ENCODE measurements at places on chromosomes 2 and 18. TPM values are rescaled to one million over a fixed set of nuclear protein-coding genes. Genes with fewer than 3 reads are reported as not detected.

GRCh38 chr2:127530245-127531140, 4.2 kb upstream of the IWS1 start:
- DNase-seq, result no peak

DNA sequence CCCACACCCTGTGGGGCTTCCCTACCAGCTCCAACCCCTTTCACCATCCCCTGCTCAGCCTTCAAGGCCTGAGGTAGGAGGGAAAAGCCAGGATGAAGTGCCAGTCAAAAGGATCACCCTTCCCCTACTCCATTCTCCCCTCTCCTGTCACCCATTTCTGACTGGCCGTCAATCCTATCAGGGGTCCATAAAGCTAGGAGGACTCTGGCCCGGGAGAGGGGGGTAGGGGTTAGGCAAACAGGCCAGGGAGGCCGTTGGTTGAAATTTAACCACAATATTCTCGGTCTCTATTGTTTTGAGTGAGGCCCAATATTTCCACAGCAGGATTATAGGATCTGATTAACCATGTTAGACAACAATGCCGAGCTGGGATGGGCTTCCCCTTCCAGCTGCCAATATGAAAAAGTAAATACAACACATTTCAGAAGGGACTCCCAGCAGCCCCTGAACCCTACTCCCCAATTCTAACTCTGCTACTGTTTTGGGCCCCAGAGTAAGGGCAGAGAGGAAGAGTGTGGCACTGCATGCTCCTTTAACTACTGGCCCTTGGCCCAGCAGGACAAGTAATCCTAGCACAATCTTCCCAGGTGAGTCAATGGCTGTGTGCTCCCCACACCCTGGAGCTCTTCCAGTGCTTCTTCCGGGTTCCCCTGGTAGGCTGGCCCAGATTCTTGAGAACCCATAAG, 10.6 kb upstream of the IHH start:
- DNase-seq, result no peak

SPATS2L gene
- 80.2 TPM for total RNA-seq

RGPD4 gene
- total RNA-seq, result not detected

DNA sequence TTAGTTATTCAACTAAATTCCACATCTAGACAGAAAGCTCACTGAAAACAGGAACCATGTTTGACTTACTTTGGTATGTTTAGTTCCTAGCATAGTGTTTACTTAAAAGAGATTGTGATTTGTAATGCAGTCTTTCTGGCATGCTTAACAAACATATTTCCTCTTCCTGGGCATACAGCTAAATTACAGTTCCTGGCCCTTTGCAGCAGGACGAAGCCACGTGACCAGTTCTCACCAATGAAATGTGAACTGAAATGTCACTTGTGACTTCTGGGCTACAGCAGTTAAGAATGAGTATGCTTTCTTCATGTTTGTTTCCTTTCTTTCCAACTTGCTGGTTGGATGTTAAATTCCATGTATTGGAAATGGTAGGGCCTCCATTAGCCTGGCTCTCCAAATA, 330.5 kb downstream of the FIGN start:
- DNase-seq, result no peak

GRCh38 chr2:56132138-56132537, 51.7 kb upstream of the CCDC85A start:
- DNase-seq, result no peak

DNA sequence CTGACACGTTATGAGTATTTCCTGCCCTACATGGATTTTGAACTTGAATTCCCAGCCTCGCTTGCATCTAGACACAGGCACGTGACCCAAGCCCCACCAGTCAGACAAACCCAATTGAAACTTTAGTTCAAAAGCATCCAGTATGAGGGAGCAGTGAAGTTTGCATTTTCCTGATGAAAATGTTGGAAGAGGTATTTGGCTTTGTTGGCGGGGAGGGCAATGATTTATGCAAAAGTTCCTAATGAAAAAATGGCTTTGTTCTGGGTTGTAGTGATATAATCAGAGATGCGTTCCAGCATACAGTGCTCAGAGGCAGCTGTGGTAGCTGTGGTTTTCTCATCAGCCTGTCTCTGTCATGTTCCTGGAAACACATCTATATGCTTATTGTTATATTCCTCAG, 36.8 kb upstream of the CPS1 start:
- DNase-seq, result no peak

DNA sequence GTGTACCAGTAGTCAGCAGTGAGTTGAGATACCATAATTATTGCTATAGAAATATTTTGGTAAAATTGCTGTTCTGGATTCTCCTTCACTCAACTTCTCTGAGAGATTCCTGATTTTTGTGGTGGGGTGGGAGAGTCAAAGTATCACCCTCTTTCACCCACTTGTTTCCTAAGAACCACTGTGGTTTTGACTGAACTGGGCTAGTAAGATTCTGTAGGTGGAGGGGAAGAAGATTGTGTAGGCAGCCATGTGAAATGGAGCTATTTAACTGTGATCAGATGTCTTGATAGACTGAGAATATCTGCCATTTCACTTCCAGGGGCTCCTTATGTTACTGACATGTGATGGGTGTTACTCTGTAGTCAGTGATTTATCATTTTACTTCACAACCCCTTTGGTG, 45.3 kb downstream of the BIRC6 start:
- no peak for DNase-seq

DNA sequence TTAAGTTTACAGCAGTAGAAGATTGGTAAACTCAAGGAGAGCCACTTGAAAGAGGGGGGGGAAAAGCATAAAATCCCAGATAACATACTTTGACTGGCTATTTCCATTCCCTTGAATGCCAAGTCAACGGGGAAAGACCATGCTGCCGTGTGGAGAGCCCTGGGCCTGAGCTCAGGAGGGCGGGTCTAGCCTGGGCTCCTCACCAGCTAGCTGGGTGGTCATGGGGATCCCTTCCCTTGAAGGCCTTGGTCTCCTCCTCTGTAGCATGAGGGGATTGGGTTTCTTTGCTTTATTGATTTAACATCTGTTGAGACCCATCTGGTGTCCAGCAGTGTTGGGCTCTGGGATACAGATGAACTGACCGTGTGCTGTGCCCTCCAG, 35.0 kb downstream of the TEX51 start:
- no peak for DNase-seq

GTF2A1L gene
- total RNA-seq, result 0.35 TPM

BUB1 gene
- total RNA-seq, result 0.67 TPM

EFHD1 gene
- 25.9 TPM for total RNA-seq

DNA sequence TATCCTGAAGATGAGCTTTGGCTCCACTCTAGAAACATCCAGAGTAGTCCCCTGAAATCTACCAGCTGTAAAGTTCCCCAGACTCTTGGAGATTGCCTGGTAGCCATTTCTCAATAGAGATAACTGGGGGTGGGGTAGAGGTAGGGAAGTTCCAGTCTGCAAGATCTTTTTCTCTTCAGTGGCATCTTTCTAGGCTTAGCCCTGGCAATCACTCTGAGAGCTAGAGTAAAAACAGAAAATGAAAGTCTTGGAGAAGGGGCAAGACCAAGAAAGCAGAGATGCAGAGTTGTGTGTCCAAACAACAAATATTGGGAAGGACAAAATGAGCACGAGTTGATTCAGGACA, 41.8 kb upstream of the LCLAT1 start:
- DNase-seq, result no peak

MAP4K3 gene
- 31.5 TPM for total RNA-seq

CACNB4 gene
- total RNA-seq, result 0.26 TPM

CTNNA2 gene
- total RNA-seq, result 0.88 TPM

GRCh38 chr18:13511961-13512577, 214.3 kb downstream of the FAM210A start:
- DNase-seq, result no peak

ALPI gene
- not detected for total RNA-seq

DNA sequence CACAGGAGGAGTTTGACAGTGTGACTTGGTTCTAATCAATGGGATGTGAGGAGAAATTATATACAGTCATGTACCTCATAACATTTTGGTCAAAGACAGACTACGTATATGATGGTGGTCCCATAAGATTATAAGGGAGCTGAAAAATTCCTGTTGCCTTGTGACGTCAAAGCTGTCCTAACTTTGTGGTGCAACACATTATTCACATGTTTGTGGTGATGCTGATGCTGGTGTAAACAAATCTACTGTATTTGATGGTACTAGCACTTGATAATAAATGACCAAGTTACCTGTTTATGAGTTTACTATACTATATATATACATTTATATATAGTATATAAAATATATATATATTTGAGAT, 29.1 kb upstream of the TGIF1 start:
- DNase-seq, result no peak

GRCh38 chr2:86623043-86623493, 597 bp downstream of the RNF103 start:
- DNase-seq, result peak; percentile 57

KCNG3 gene
- 0.40 TPM for total RNA-seq

DNA sequence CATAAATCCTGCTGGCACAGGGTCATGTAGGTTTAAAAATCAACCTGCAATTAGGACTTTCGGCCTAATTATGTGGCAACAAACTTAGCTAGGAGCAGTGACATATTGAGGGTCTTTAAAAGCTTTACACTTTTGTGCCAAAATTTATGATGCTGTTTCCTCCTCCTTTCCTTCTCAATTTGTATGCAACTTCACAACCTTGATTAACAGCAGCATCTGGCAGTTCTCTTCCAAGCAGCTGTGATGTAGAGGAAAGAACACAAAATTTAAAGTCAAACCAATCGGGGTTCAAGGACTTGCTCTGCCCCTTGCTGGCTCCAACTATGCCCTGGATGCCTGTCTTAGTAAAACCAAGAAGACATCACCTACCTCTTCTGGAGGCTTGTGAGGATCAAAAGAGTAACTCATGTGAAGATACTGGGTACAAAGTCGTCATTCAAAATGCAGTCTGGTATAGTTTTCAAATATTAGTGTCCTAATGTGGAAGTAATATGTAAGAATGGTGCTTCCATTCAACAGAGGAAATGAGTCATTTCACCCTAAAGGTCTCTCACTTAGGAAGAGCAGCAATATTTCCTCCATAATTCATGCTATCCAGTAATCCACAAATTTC, 94.7 kb downstream of the ANKRD44 start:
- DNase-seq, result no peak

PROKR1 gene
- total RNA-seq, result not detected

DNA sequence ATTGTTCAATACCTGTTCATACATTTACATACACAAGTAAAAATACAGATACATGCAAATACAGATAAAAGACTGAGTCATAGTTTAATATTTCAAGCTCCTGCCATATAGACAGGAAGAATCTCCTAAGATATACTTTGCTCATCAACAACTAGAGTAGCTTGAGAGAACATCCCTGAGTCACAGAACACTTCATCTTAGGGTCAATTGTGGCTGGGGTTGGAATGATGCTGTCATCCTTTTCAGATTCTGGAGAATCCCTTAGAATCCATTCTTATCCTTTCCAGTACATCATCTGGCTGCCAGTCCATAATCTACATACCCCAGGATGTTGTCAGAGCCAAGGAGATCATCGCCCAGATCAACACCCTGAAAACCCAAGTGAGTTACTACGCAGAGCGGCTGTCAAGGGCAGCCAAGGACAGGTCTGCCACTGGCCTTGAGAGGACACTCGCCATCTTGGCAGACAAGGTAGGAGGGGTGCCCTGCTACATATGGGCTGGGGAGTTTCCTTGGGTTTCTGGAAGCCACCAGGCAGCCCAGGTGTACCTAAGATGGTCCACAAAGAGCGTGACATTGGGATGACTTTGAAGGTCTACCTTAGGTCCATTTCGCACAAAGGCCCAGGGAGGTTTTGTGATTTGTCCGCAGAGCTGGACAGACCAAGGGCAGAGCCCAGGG, 55.7 kb downstream of the COA5 start:
- DNase-seq, result no peak

DNA sequence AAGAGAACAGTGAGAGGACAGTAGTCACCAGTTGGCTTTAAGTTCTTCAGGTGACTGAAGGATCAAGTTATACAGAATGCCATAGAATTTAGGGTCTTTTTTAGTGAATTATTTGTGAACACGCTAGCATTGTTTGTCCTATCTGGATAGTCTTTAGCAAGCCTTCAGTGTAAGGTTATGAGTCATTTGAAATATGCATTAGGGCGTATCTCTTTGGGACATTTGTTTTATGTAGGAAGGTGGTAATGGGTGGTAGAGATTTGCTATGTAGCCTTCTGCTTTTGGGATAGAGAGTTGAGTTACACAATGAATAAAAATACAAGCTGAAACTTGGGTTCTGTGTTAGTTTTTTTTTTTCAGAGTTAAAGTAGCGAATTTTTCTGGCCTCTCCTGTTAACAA, 13.0 kb downstream of the ACTR2 start:
- DNase-seq, result no peak

TDRD15 gene
- total RNA-seq, result not detected

- no peak for DNase-seq
These were observed 273.2 kb downstream of the BCL2 start for GRCh38 chr18:63046375-63046774.

TMEM37 gene
- not detected for total RNA-seq

GRCh38 chr2:223722226-223722625, 115.2 kb downstream of the AP1S3 start:
- no peak for DNase-seq

FOXD4L1 gene
- total RNA-seq, result not detected

DNA sequence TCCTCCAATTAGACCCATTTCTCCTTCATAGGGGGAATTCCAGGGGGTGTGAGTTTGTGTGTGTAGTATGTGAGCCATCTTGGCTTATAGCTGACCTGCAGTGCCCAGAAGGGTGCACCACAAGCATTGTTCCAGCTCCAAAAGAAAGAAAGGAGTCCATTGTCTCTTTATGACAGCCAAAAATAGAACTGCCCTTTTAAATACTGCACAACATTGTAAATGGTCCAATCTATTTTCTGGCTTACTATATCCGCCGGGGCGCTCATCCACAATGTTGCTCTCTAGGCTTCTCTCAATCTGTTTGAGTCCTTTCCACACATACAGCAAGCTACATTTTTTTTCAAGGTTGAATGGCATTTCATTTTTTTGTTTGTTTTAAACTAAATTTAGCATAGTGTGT, 517.5 kb downstream of the STK39 start:
- DNase-seq, result no peak

OTOS gene
- not detected for total RNA-seq

- no peak for DNase-seq
These were observed 47.2 kb downstream of the METTL8 start for GRCh38 chr2:171386627-171387026.

DNA sequence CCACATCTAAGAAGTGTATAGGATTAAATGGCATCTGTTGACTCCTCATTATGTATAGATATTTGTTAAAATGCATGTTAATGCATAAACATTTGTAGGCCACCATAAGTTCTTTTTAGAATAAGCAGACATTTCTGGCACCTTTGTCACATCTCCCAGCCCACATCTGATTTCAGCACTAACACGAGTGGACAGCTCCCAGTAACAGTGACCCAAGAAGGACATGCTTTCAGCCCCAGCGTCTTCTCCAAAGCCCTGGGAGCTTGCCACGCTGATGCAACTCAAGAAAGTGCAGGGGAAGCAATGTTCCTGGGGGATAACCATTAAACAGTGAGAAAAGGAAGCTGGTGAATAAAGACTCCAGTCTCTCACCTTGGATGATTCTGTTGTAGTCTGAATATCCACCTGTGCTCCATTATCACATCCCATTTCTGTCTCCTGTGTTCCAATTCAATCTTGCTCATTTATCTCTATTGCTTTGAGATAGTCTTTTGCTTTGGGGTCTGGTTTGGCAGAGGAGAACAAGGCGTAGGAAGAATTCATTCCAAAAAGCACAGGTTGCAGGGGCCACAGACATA, 182.6 kb upstream of the THSD7B start:
- no peak for DNase-seq

MAB21L4 gene
- total RNA-seq, result not detected

Measured in uterus (tissue), 4 donors.